SJCRH30 (cell line): ENCODE measurements at places on chromosomes 13 and 19.

GRCh38 chr19:408441-408901, 476 bp downstream of the C2CD4C start:
- DNase-seq = peak; percentile 6

DNA sequence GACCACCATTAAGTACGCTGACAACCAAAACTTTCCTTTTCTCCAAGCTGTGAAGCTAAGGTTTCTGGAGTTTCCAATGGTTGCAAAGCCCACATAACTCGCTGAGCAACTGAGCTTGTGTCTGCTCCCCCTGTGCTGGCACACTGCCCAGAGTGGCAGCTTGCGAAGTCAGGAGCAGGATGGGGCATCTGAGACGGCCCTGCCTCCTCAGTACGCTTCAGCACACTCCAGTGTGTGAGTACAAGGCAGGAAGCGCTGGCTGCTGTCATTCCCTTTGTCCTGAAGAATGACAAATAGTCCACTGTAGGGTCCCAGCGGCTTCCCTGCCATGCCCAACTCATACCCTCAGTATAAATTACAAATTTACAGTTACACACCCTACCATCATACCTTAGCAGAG, 51.5 kb downstream of the SKA3 start:
- peak; percentile 87 for DNase-seq

DNA sequence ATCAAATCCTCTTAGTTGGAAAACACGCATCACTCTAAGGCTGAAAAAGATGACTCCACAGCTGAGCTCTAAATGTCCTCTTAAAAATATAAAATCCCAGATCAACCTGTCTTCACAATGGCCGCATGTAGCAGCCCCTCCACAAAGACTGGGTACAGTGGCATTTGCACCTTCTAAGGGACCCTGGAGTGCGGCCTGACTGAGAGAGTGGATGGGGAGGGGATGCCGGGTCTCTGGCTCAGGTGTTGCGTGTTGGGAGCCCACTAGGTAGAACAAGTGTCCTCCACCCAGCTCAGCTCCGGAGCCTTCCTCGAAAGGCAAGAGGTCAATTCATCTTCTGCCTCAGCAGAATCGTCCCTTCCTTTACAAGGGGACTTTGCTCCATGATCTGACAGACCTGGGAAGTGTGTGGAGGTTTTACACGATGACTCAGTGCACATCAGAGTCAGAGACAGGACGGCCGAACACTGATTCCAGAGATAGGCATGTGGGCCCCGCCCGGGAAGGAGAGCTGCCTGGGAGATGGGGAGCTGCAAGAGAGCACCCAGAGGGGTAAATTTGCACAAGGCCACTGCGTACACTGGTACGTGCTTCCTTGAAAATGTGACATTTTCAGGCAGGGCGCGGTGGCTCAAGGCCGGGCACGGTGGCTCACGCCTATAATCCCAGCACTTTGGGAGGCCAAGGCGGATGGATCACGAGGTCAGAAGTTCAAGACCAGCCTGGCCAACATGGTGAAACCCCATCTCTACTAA, 23.5 kb upstream of the SLC15A1 start:
- DNase-seq = no peak

GRCh38 chr13:74651121-74651520, 516.9 kb upstream of the KLF12 start:
- DNase-seq = no peak

GRCh38 chr13:44843403-44843802, 145.9 kb downstream of the NUFIP1 start:
- DNase-seq = no peak

- no peak for DNase-seq
These were observed 86.8 kb upstream of the STARD13 start for GRCh38 chr13:33372251-33372919.

GRCh38 chr19:58218899-58219298, 9.8 kb upstream of the ZNF544 start:
- peak; percentile 43 for DNase-seq

GRCh38 chr13:37695200-37695599, 96.6 kb upstream of the POSTN start:
- no peak for DNase-seq

- DNase-seq = no peak
These were observed 492.4 kb downstream of the DACH1 start for GRCh38 chr13:71374471-71375049.

DNA sequence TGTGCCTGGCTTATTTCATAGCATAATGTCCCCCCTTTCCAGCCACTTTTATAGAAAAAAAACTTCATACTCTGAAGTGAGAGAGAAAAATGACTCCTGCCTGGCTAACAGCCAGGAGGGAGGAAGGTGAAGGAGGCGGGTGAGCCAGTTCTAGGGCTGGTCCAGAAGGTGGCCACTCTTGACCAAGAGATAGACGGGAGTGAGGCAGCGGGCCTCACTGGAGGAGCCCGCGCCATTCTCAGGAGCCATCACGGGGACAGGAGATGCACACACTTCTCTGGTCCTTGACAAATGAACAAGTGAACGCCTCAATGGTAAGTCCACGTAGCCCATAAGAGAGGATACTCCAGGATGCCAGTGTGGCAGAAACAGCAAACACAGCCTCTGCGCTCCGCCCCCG, 231.4 kb downstream of the UQCRFS1 start:
- DNase-seq = no peak

- DNase-seq = no peak
These were observed 2.5 kb downstream of the NPAS1 start for GRCh38 chr19:47022140-47022536.

- no peak for DNase-seq
These were observed 40.5 kb upstream of the NBEA start for GRCh38 chr13:34901572-34901971.

- peak; percentile 89 for DNase-seq
These were observed 10.8 kb downstream of the TMEM38A start for GRCh38 chr19:16671652-16672274.

- no peak for DNase-seq
These were observed 1692.0 kb downstream of the SLITRK5 start for GRCh38 chr13:89363144-89363543.

- DNase-seq = peak; percentile 66
These were observed 626 bp upstream of the BCL3 start for GRCh38 chr19:44747739-44748425.

DNA sequence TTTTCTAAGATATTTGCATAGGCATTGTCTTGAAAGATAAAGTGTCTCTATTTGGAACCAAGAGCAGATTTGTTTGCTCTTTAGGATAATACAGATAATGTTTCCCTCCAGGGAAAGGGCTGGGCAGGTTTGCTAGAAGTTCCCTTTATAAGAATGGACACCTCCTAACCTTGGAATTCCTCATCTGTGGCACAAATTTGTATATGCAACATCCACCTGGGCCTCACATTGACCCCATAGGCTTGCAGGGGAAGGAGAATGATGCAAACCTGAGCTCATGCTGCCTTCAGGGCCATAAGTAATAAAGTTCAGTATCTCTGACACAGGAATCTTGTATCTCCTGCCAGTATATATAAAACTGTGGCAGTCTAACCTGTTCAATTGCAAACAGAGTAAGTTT, 508.4 kb upstream of the MIR17HG start:
- DNase-seq = no peak

DNA sequence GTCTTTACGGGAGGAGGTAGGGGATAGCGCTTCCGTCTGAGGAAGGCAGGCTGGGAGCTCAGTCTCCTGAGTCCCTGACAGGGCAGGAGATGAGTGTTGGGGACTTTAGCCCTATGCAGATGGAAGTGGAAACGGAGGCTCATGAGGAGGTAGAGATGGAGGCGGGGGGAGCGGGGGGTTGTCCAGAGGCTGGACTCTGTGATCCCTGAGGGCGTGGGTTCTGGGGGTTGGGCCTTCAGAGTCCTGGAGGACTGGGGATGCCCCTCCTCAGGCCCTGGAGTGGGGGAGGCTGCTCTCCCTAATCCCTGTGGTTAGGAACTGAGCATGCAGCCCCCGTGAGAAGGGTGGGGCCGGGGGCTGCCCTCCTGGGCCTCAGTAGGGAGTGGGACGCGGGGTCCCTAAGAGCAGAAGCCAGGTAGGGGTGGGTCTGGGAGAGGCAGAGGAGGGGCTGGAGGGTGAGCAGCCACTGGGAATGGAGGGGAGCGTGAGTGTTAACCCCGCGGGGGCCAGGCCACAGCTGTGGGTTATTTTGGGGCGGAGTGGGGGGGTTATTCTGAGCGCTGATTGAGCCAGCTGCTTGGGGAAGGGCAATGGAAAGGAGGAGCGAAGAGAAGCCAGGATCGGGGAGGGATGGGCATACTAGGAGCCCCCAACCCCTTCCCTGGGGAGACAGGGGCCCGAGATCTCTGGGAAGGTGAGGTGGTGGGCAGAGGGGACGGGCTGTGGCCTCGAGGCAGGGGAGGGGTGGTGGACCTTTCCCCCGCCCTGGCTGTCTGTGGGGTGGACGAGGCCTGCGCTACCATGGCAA, 2.8 kb downstream of the GRIN2D start:
- peak; percentile 46 for DNase-seq

DNA sequence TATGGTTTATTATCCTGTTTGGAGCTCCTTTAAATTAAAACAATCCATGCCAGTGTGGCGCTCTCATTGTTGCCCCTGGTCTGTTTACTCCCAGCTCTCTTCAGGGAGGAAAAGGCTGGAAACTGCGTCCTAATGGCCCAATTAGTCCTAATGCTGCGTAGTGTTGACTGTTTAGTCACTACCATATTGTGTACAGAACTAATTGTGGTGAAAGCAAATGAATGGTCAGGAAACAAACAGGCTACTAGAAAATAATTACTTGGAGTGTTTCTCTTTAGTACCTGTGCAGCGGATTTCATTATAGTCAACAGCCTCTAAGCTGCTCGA, 54.5 kb upstream of the MTIF3 start:
- DNase-seq = no peak

DNA sequence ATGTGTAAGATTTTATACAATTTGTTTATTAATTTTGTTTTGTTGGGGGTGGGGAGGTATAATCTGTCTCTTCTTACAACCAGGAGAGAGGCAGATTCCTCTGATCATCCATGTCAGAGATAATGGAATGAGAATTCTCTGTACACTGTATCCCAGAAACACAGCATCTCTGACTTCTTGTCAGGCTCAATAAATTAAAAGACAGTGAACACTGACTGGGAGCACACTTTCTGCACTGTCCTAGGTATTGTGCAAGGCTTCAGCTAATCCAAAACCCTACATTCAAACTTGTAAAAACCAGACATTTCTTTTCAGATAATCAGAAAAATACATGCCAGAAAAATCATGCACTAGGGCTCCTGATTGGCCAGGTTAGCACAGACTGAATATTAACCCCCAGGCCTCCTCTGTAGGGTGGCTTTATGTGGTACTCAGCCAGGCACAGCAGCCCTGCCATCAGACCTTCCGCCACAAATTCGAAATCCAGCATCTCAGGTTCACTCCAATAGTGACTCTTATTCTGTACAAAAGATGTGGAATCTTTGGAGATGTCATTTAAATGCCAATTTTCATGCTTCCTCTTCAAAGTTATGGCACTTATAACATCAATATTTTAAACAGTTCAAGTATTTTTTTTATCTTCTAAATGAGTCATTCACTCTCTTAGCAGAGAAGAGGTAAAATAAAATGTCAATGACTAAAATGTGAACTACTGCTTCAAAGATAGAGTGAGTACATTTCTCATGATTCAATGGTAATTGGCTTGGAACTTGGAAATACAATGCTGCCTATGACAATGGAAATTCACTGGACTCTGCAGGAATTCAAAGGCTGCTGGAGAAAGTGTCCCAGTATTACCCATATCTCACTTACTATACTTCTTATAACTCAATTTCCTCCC, 211.5 kb downstream of the KLF12 start:
- DNase-seq = no peak

- no peak for DNase-seq
These were observed 78.2 kb downstream of the GGACT start for GRCh38 chr13:100510208-100510957.

GRCh38 chr13:76982061-76982460, 9.8 kb upstream of the CLN5 start:
- DNase-seq = no peak

- no peak for DNase-seq
These were observed 21.6 kb downstream of the POU2F2 start for GRCh38 chr19:42110658-42111057.

- no peak for DNase-seq
These were observed at the start of gene FGF21 for GRCh38 chr19:48755084-48755641. FGF21 (plus strand) TSS chr19:48755524; CDS start chr19:48756237, 713 bp downstream.

GRCh38 chr19:14479309-14479974, 4.3 kb upstream of the PTGER1 start:
- DNase-seq = peak; percentile 40

GRCh38 chr13:50055454-50055853, 40.2 kb downstream of the KCNRG start:
- no peak for DNase-seq

DNA sequence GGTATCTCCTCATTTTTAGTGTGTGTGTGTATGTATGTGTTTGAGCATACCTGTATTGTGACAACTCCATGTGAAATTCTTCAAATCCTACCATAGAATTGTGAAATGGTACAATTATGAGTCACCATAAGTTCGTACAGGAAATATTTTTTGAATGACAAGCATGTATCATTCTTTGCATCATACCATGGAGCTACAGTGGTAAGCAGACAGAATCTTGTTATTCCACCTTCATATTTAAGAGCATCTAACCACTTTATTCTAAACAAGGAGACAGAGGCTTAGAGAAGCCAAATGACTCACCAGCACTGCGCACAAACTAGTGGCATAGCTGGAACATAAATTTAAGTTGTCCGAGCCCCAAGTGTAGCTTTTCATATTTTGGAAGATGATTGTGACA, 4.5 kb upstream of the EPSTI1 start:
- no peak for DNase-seq

GRCh38 chr19:4378886-4379285, 21.5 kb downstream of the SH3GL1 start:
- DNase-seq = no peak

- DNase-seq = no peak
These were observed 120.7 kb upstream of the VSTM2B start for GRCh38 chr19:29404951-29405727.

DNA sequence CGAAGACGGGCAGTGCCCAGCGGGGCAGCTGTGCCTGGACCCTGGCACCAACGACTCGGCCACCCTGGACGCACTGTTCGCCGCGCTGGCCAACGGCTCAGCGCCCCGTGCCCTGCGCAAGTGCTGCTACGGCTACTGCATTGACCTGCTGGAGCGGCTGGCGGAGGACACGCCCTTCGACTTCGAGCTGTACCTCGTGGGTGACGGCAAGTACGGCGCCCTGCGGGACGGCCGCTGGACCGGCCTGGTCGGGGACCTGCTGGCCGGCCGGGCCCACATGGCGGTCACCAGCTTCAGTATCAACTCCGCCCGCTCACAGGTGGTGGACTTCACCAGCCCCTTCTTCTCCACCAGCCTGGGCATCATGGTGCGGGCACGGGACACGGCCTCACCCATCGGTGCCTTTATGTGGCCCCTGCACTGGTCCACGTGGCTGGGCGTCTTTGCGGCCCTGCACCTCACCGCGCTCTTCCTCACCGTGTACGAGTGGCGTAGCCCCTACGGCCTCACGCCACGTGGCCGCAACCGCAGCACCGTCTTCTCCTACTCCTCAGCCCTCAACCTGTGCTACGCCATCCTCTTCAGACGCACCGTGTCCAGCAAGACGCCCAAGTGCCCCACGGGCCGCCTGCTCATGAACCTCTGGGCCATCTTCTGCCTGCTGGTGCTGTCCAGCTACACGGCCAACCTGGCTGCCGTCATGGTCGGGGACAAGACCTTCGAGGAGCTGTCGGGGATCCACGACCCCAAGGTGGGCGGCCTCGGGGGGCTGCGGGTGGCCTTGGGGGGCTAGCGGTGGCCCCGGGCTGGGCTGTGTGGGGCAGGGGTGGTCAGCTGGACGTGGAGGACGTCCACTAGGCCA, 4.8 kb downstream of the GRIN3B start:
- DNase-seq = no peak
